ENCODE measurements at places on chromosomes 5 and 9. TPM values are rescaled to one million over a fixed set of nuclear protein-coding genes. Genes with fewer than 3 reads are reported as not detected.

The IFNA10 gene
- total RNA-seq: not detected

The RNF180 gene
- total RNA-seq: not detected

The IL3 gene
- not detected for total RNA-seq

The SERF1A gene
- 2.0 TPM for total RNA-seq

The SLC36A3 gene
- total RNA-seq: not detected

The TERT gene
- 0.23 TPM for total RNA-seq

The AHRR gene
- total RNA-seq: 5.4 TPM

The TAF1L gene
- under 0.01 TPM for total RNA-seq

The PCDHB13 gene
- total RNA-seq: 0.05 TPM

The ANKRD55 gene
- total RNA-seq: not detected

The SPATA31C1 gene
- total RNA-seq: not detected

The CCDC152 gene
- not detected for total RNA-seq

The SLC6A18 gene
- not detected for total RNA-seq

The PCDHB8 gene
- 0.16 TPM for total RNA-seq

GRCh38 chr9:615756-616155 lies 225.7 kb upstream of the DMRT1 start:
- no peak for DNase-seq

- no peak for DNase-seq
Observed at GRCh38 chr5:94793816-94794198, 175.3 kb downstream of the SLF1 start.

- no peak for DNase-seq
Observed at GRCh38 chr9:75176037-75176436, 87.7 kb downstream of the OSTF1 start.

DNA sequence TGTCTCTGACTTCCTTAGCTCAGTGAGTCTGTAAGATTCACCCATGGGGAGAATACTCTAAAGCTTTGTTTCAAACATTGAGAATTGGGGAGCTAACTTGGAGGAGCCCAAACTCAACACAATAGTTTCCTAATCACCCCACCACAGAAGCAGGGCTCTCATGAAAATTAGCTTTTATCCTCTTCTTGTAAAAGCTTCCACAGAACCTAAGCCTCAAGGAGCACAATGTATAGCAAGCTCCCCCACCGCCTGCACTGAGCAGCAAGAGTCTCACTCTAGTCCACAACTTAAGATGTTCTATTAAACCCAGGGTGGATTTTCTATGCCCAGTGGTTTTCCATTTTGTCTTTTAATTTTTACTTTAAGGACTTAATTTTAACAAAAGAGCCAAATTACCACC lies 48.9 kb upstream of the GRHPR start:
- no peak for DNase-seq

DNA sequence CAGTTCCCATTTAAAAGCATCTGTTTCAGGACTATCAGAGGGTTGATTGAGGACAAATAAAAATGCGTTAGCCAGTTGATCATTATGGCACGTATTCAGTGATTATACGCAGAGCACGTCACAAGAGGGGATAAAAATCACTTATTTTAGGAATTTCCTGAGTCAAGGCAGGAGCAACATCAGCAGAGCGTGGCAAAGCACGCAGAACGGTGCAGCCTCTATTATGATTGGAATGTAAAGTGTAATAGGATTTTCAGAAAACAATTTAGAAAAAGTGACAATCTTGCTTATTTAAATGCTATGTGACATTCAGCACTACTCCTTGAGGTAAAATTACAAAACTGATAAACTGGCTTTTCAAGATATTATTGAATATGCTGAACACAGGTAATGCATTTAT lies 413.6 kb upstream of the DAP start:
- DNase-seq: no peak

DNA sequence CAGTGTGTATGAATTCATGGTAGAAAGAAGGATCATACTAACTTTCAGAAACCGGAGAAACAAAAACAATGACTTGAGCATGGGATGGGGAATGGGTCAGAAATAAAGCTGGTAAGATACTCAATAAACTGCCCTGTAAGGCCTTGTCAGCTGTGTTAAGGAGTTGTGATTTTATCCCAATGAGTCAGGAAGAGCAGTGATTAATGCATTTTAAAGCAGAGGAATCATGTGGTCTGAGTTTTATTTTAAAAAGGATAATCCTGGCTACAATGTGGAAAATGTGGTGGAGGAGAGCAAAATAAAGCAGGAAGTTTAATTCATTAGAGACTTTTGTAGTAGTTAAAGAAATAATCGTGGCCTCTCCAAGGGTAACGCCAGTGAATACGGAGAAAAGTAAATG lies 28.7 kb downstream of the DHX29 start:
- no peak for DNase-seq

- no peak for DNase-seq
Observed at GRCh38 chr5:154878642-154879335, 20.4 kb downstream of the CNOT8 start.

DNA sequence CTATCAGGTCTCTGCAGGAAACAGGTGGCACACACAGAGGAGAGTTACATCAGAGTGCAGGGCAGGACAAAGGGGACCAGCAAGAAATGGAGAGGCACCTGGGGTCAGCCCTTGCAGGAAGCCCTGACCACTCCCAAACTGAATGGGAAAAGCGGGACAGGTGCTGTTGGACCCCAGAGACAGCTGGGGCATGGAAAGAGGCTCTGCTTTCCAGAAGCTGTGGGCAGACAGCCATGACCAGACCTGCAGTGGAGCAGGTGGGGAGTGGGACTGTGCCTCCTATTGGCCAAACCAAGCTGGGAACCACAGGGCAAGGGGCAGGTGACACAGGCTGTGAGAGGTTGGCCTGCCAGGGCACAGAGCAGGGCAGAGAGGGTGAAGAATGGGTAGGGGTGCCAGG lies 125.8 kb downstream of the BOD1 start:
- no peak for DNase-seq

DNA sequence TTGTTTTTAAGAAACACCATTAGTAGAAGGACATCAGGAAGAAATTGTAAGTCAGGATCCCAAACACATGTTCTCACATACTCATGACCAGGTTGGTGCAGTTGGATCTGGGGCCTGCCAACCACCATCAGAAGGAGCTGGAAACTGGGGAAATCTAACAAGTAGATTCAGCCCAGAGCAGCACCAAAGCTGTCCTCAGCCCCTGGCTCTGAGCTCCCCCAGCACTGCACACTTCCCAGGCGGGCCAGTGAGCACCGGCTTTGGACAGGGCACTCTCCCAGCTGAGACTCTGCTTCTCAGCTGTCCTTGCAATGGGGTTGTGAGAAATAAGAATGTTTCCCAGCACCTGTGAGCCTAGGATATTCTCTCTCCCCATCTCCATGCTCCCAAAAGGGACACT lies 162.5 kb downstream of the PAX5 start:
- no peak for DNase-seq

- DNase-seq: no peak
Observed at GRCh38 chr5:10124287-10124686, 125.4 kb downstream of the ATPSCKMT start.

DNA sequence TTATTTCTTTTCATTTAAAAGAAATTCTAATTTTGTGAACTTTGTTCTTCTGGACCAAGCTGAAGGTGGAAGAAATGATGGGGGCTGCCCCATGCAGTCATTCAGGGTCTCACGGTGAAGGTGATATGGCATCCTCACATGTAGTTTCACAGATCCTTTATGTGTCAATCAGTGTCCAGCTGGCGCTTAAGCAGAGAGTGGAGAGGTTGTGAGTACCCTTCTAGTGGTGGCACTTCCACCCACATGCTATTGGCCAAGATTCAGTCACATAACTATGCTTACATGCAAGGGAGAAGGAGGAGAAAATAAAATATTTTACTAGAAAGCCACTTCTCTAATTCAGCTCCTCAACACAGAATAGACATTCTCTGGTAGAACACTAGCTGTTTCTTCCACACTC lies 34.7 kb downstream of the PLPPR1 start:
- no peak for DNase-seq

GRCh38 chr5:39194466-39195136 lies 24.8 kb downstream of the FYB1 start:
- DNase-seq: no peak

GRCh38 chr5:77449981-77450380 lies 42.1 kb downstream of the WDR41 start:
- DNase-seq: no peak

DNA sequence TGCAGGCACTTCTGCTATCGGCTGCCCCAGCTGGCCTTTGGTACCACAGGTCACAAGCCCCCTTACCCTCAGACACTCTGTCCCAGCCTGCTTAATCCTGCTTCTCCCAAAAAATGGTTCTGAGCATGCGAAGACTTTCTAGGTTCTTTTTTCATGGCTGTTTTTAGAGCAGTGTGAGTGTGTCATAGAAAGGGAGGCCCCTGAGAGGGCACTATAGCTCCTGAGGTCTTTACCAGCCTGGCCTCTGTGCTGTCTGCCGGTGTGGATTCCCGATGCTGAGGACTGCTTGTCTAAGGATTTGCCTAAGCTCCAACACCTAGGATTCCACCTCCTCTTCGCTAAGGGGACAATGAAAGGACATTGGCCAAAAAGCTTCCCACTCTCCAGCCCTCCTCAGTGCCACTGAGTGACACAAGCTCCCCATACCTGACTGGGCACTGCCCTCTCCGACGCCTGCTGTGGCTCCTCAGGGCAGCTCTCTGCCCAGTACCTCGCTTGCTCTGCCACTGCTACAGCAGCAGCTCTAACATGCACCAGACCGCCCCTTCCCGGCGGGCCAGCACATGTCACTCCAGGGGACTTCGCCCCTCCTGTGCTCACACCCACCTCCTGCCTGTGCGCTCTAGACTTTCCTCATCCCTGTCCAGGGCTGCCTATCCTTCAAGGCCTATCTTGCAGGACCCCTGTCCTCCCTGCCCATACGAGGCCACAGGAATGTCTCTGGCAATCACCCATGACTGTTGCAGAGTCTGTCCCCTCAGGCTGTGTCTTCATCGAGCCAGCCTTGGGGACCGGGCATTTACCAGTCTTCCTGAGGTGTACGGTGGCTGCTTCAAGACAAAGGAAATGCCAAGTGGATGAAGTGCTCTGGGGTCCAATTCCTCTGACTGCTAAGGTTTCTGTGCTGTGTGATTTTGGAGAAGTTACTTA lies 21.0 kb downstream of the MACROH2A1 start:
- peak; percentile 43 for DNase-seq

- DNase-seq: peak; percentile 59
Observed at GRCh38 chr9:70924895-70925547, 196.4 kb downstream of the TRPM3 start.
